ENCODE measurements at places on chromosomes 7 and 10.
A peak's percentile ranks its signal among the peaks of the same experiment; 100 is the strongest.

- peaks cover 4% of the 10 kb centered on the region for H3K27me3 ChIP-seq
- H3K4me3 ChIP-seq, result peak within 1 kb of the TSS; percentile 75
- H3K27ac ChIP-seq, result peak within 1 kb of the TSS; percentile 28
- H3K36me3 ChIP-seq, result no peaks in the 10 kb centered on the region
Observed at GRCh38 chr10:33334153-33334804, at the start of gene NRP1. Gene NRP1 (minus strand): TSS chr10:33334667. CDS start chr10:33334382, 285 bp downstream.

DNA sequence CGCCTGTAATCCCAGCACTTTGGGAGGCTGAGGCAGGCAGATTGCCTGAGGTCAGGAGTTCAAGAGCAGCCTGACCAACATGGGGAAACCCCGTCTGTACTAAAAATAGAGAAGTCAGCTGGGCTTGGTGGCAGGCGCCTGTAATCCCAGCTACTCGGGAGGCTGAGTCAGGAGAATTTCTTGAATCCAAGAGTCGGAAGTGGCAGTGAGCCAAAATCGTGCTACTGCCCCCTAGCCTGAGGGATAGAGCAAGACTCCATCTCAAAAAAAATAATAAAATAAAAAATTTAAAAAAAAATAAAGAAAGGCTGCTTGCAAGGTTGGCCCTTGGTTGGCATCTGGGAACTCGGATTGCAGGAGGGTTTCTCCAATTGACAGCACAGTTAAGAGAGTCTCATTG is 221.6 kb downstream of the DGKI start:
- H3K4me1 ChIP-seq, result no peaks in the 10 kb centered on the region
- H3K4me3 ChIP-seq, result no peak overlapping the region
- H3K27me3 ChIP-seq, result no peaks in the 10 kb centered on the region
- DNase-seq, result no peak
- no peaks in the 10 kb centered on the region for H3K36me3 ChIP-seq
- no peak overlapping the region for H3K27ac ChIP-seq

GRCh38 chr10:5466451-5467206 is 32.7 kb downstream of the CALML5 start:
- H3K27ac ChIP-seq, result peak overlapping the region; percentile 91
- peaks cover 14% of the 10 kb centered on the region for H3K4me1 ChIP-seq
- H3K36me3 ChIP-seq, result no peaks in the 10 kb centered on the region
- no peak overlapping the region for H3K4me3 ChIP-seq

- no peak overlapping the region for H3K4me3 ChIP-seq
- H3K27me3 ChIP-seq, result no peaks in the 10 kb centered on the region
- H3K36me3 ChIP-seq, result no peaks in the 10 kb centered on the region
- no peaks in the 10 kb centered on the region for H3K4me1 ChIP-seq
Observed at GRCh38 chr7:19648791-19649190, 60.0 kb downstream of the POLR1F start.

GRCh38 chr10:15293862-15294842 is 76.9 kb downstream of the FAM171A1 start:
- no peaks in the 10 kb centered on the region for H3K4me1 ChIP-seq
- no peaks in the 10 kb centered on the region for H3K36me3 ChIP-seq
- no peak for DNase-seq
- H3K27me3 ChIP-seq, result no peaks in the 10 kb centered on the region
- H3K4me3 ChIP-seq, result no peak overlapping the region

GRCh38 chr7:6180344-6180725 is 92.1 kb downstream of the CYTH3 start:
- H3K4me3 ChIP-seq, result no peak overlapping the region
- no peaks in the 10 kb centered on the region for H3K27me3 ChIP-seq
- no peaks in the 10 kb centered on the region for H3K36me3 ChIP-seq
- no peak overlapping the region for H3K27ac ChIP-seq
- DNase-seq, result no peak
- no peaks in the 10 kb centered on the region for H3K4me1 ChIP-seq

DNA sequence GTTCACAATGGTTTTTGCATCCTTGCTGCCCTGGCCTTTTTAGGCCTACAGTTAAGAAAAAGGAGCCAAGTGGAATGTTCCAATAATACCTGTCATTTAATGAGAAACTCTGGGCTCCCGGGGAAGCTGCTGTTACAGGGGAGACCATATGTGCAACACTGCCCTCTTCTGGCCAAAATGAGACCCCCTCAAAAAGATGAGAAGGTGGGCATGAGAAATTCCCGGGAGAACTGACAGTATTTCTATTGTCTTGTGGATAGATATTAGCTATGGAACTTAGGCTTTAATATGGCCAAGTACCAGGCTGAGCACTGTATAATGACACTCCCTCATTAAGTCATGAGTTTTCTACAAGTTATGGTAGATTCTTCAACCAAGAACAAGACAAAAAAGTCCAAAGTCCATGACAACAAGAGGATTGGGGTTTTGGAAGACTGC is 99.4 kb downstream of the CCDC3 start:
- no peak overlapping the region for H3K27ac ChIP-seq
- DNase-seq, result peak; percentile 68
- no peaks in the 10 kb centered on the region for H3K36me3 ChIP-seq
- H3K4me1 ChIP-seq, result no peaks in the 10 kb centered on the region
- no peak overlapping the region for H3K4me3 ChIP-seq

DNA sequence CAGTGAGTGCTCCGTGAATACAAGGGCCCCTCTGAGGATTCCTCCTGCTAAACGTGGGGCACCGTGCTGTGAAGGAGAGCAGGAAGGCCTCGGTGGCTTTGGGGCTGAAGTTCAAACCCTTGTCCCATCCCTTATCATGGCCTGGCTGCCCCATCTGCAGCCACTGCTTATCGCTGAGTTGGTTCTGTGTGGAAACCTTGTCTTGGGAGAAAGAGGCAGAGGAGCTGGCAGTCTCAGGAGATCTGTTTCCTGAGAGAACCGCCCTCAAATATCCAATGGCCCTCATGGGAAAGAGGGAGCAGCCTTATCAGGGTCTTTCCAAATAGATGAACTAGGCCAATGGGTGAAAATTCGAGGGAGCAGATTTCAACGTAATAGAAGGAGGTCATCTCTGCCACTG is 52.0 kb upstream of the NRF1 start:
- DNase-seq, result no peak
- no peak overlapping the region for H3K27ac ChIP-seq
- H3K27me3 ChIP-seq, result no peaks in the 10 kb centered on the region
- H3K4me1 ChIP-seq, result peaks cover 13% of the 10 kb centered on the region

DNA sequence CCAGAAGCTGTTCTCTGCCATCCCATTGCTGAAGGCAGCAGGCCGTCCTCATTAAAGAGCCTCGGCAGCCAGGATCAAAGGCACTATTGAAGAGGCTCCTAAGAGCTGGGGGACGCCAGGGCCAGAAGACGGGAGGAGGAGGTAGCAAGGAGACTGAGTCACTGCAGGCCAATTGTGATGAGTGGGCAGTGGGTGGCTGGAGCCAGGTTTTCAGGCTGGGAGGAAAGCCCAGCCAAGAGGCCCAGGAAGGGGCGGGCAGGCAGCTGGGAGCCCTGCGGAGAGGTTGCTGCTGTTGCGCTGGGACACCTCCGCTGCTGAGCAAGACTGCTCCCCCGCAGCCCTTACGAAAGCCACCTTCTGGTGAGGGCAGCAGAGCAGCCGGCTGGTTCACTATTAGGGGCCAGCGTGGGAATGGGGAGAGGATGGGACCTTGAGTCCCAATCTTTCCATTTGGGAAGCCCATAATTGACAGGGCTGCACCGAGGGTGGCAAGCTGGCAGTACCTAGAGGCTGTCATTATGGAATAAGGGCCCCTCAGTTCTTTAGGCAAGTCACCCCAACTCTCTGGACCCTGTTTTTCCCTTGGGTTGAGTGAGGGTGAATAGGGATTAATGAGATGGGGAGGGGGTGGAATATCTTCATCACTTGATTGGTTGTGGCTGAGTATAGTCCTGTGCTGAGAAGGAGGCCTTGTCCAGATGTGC is 48.4 kb downstream of the UNC5B start:
- H3K27ac ChIP-seq, result no peak overlapping the region
- H3K4me3 ChIP-seq, result no peak overlapping the region
- H3K4me1 ChIP-seq, result peaks cover 21% of the 10 kb centered on the region
- no peaks in the 10 kb centered on the region for H3K36me3 ChIP-seq

DNA sequence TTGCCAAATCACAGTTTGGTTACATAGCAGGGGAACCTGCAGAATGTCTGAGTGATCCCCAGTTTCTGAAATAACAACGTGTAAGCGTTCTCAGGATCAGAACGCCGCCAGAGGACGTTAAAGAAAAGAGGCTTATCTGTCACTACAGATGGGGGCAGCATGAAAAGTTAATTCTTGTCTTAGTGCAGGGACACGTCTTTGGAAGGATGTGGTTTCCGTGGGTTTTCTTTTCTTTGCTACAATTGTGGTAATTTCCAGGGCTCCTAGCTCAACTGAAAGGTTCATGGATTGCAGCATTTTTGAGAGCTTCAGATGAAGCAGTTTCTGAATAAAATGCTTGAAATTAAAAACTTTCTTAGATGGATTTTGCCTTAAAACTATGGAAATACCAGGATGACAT is 106.6 kb downstream of the PRKCQ start:
- no peak overlapping the region for H3K27ac ChIP-seq
- DNase-seq, result no peak
- no peaks in the 10 kb centered on the region for H3K27me3 ChIP-seq
- H3K4me3 ChIP-seq, result no peak overlapping the region

DNA sequence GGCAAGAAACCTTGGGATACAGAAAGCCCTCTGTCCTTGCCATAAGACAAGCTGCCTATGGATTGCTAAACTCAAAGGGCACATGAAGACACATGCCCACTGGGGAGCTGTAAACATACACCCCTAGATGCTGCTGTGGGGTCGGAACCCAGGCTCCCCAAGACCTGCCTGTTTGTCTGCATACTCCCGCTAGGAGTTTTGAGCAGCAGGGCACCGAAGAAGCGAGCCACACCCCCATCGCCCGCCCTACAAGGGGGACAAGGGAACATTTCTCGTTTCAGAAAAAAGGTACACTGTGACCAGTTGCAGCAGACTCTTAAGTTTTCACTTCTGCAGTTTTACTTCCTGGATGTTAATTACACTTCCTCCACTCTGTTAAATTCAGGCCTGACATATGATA is 680.2 kb upstream of the GHITM start:
- H3K27ac ChIP-seq, result no peak overlapping the region
- H3K4me3 ChIP-seq, result no peak overlapping the region
- H3K36me3 ChIP-seq, result no peaks in the 10 kb centered on the region
- DNase-seq, result no peak
- no peaks in the 10 kb centered on the region for H3K4me1 ChIP-seq

DNA sequence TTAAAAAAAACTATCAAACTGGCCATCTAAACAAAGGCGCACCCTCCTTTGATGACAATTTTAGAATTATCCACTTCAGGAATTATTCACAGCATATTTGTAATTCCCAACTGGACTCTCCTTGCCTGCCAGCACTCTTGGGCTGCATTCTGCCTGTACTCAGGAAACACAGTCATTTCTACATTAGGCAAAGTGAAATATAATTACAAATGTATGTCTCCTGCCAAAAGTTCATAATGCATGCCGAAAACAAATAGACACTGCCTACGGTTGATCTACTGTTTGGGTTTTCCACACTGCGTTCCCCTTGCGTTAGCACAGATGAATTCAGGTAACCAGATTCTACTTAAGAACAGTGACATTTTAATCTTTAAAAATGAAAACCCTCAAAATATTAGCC is 1.9 kb downstream of the HGF start:
- H3K4me3 ChIP-seq, result no peak overlapping the region
- no peak overlapping the region for H3K27ac ChIP-seq
- H3K36me3 ChIP-seq, result no peaks in the 10 kb centered on the region
- no peak for DNase-seq

GRCh38 chr7:105364684-105365083 is 24.0 kb downstream of the SRPK2 start:
- no peak overlapping the region for H3K4me3 ChIP-seq
- H3K36me3 ChIP-seq, result no peaks in the 10 kb centered on the region
- no peaks in the 10 kb centered on the region for H3K4me1 ChIP-seq

DNA sequence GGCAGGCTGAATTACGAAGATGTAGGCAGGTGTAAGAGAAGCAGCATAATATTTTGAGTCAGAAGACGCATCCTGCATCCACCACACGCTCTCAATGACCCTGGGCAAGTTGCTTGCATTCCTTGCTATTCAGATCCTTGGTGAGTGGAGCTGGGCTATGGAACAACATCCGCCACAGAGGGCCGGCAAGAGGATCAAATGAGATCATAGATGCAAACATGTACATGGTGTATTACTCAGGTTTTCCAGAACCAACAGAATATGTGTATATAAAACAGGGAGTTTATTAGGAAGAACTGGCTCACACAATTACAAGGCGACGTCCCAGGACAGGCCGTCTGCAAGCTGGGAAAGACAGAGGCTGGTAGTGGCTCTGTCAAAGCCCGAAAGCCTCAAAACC is 51.5 kb downstream of the ADAM12 start:
- no peaks in the 10 kb centered on the region for H3K27me3 ChIP-seq
- no peak for DNase-seq
- no peaks in the 10 kb centered on the region for H3K36me3 ChIP-seq
- no peaks in the 10 kb centered on the region for H3K4me1 ChIP-seq
- H3K4me3 ChIP-seq, result no peak overlapping the region

DNA sequence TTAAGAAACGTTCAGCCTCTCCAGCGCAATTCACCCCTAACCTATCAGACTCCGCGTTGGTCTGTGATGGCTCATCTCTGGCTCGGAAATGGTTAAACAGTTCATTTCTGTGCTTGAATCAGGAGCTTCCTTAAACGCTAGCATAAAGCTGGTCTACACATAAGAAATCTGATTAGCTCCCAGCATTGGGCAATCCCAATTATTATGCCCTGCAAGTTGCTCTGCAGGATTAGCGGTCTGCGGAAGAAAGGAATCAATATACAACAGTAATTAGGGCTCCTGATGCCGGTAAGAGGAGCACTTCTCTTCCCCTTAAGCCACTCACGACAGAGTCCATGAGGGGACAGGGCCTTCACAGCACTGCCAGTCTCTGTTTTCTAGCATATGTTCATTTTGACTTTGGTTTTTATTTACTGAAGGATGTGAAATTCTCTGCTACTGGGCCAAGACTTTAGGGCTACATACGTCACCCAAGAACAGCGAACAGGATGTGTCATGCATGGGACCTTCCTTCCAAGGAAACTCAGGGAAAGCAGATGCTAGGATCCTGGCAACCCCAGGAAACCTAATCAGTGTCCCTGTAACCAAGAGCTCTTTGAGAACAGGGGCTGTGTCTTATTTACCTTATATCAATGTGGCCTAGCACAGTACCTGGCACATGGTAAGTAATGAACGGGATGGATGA is 324.4 kb downstream of the KCNMA1 start:
- H3K27me3 ChIP-seq, result no peaks in the 10 kb centered on the region
- no peak for DNase-seq
- no peak overlapping the region for H3K27ac ChIP-seq
- H3K4me1 ChIP-seq, result no peaks in the 10 kb centered on the region
- no peaks in the 10 kb centered on the region for H3K36me3 ChIP-seq
- no peak overlapping the region for H3K4me3 ChIP-seq
